ENCODE measurements at places on chromosomes 4 and X.

- DNase-seq = peak; percentile 61
Measured at GRCh38 chrX:53280331-53281320, 758 bp downstream of the IQSEC2 start.

GRCh38 chr4:176298664-176299063 lies 21.1 kb upstream of the SPCS3 start:
- DNase-seq = no peak

DNA sequence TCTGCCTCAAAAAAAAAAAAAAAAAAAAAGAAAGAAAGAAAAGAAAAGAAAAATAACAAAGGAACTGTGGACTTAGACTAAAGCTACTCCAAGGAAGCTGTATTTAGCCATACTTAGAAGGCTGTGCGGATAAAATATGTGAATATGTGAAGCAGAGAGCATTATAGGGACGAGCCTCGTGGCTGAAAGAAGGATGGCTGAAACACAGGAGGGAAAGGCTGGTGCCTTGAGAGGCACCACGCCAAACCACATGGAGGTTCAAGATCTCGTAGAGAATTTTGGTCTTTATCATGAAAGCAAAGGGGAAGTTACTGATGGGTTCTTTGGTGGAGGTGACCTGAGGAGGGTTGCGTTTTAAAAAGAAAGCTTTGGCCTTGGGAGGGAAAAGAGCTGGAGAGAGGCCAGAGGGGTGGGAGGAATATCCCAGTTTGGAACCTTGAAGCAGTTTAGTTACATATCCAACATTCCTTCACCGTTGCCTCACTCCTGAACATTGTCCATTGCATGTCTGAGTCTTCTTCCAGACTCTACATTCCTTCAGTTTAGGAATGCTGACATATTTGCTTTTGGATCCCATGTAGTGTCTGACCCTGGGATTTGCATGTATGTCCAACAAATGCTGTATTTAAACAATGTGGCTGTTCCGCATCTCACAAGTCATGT lies 82.5 kb downstream of the CPE start:
- DNase-seq = peak; percentile 74

DNA sequence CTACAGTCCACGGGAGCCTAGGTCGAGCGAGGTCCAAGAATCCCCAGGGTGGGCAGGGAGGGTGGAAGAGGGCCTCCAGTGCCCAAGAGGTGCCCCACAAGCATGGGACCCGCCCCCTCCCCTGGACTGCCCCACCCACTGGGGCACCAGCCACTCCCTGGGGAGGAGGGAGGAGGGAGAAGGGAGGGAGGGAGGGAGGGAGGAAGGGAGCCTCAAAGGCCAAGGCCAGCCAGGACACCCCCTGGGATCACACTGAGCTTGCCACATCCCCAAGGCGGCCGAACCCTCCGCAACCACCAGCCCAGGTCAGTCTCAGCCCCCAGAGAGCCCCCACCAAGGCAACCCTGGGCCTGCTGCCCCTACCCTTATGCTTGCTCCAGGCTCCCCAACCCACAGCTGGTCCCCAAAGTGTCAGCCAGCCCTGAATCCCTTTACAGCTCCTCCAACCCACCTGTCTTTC lies at the start of gene GATA1:
TSS of gene GATA1 (plus strand) at position 250 of the 460 bp plus-strand sequence. CDS start 4,520 bp downstream, outside the sequence.
- no peak for DNase-seq

DNA sequence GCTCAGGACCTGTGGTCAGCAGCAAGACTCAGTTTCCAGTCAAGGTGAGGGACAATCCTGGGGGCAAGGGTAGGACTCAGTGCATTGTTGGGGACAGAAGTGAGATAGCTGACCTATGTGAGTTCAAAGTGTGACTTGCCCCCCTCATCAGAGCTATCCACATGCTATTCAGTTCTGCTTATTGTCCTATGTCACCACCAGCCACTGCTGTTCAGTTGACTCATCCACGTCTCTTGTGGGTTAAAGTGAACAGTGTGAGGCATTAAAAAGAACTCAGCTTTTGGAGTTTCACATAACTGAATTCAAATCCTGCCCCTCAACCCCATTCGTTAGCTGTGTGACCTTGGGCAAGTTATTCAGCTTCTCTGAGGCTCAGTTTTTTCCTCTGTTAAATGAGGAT lies 4.4 kb upstream of the APLN start:
- no peak for DNase-seq

- no peak for DNase-seq
Measured at GRCh38 chr4:2458546-2459491, 10.1 kb upstream of the RNF4 start.

GRCh38 chr4:123673971-123674370 lies 277.4 kb downstream of the SPRY1 start:
- no peak for DNase-seq

DNA sequence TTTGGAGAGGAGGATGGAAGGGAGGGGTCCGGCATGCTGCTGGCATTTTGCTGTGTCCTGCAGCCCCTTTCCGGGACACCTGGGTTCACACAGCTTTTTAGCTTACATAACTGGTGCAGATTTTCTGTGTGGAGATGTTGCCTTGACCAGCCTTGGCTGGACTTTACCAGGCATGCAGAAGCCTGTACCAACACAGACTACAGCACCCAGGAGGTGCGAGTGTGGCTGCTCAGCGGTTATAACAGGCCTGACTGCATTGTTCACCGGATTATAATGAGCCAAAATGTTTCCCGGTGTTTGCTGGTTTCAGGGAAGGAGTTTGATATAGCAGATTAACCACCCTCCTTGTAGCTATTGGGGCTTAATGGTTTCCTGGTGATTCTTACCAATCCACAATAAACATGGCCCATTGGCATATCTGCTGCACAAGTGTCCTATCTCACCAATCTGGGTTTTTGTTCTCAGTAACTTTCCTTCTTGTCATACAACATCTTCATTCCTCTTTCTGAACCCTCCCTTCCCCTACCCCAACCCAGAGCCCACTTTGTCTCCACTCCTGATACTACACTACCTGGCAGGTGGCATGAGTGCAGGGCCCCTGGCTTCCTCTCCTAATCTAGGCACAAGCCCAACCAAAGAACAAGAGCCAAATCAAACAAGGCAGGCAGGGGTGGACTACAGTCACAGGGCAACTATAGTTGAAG lies 3.9 kb downstream of the RPL10 start:
- no peak for DNase-seq

DNA sequence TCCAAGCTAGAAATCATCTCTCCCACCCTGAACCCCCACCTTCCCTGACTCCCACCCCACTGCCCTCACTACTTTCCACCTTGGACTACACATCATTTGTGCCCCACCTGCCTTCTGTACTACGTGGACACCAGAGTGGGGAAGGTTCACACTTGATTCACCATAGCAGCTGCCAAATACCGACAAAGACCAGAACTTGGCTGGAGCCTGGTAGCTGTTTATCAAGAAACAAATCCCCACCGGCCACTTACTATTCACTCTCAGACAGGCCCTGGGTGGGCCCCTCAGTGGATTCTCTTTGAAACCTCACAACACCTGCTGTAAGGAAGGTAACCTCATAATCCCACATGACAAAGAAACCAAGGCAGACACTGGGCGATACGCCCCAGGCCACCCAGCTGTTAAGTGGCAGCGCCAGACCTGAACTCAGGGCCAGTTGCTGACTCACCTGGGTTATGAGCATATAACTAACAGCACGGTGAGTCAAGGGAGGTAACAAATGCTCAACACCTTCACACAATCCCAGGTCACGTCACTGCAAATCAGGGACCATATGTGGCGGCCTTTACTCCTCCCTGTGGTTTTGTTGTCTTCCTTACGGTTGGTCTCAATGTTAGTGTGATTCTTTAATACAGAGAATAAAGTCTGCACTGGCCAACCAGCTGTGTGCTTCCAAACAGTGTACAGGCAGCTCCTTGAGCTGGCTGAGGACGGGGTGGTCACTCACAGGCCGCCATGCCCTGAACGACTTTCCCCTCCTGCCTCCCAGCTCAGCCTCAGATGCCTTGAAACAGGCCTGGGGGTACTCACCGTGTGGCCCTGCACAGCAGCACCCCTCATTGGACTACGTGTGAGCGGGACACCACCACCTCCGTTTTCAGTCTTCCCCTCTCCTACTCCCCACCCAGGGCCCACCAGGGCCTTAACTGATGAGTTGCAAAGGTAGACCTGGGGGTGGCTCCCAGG lies 7.5 kb downstream of the WDR1 start:
- peak; percentile 59 for DNase-seq

GRCh38 chrX:41604766-41605543 lies 83.8 kb upstream of the GPR34 start:
- DNase-seq = peak; percentile 16

- no peak for DNase-seq
Measured at GRCh38 chrX:11010476-11010875, 100.7 kb upstream of the HCCS start.

- no peak for DNase-seq
Measured at GRCh38 chrX:149508467-149508866, 3.4 kb upstream of the IDS start.

- DNase-seq = peak; percentile 65
Measured at GRCh38 chr4:20249333-20249732, 2.4 kb upstream of the SLIT2 start.

DNA sequence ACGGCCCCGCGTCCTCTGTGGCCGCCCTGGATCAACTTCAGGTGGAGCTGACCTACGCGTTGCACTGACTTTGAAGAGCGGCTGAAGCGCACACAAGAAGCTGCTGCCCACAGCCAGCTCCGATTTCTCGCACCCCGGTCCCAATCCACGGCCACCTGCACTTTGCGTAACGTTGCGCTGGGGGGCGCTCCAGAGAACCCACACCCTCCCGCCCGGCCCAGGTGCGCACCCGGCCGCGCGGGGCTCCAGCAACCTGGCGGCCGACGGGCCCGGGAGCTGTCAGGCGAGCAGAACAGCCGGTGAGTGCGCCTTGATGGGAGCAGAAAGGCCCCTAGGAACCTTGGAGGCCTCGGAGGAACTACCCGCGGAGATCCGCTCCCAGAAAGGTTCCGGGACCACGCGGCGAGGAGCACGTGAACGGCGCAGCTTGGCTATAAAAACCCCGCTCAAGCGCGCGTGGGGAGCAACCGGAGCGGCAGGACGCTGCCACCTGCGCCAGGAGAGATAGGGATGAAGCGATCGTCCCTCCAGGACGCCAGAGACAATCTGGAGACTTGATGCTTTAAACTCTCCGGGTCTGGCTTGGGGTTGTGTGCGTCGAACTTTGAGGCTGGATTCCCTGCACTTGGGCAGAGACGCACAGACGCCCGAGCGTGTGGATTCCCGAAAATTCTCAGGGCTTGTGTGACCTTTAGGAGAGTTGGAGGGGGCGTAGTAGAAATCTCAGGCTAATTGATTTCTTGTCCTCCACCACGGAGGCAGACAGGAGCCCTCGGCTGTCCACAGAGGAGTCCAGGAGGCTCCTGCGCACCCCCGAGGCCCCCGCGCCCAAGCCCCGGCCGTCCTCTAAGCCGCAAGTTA lies 591 bp upstream of the NWD2 start:
- DNase-seq = no peak

- peak; percentile 37 for DNase-seq
Measured at GRCh38 chr4:173189117-173189693, 20.6 kb downstream of the GALNT7 start.

- peak; percentile 26 for DNase-seq
Measured at GRCh38 chr4:22129454-22130029, 181.0 kb upstream of the KCNIP4 start.

DNA sequence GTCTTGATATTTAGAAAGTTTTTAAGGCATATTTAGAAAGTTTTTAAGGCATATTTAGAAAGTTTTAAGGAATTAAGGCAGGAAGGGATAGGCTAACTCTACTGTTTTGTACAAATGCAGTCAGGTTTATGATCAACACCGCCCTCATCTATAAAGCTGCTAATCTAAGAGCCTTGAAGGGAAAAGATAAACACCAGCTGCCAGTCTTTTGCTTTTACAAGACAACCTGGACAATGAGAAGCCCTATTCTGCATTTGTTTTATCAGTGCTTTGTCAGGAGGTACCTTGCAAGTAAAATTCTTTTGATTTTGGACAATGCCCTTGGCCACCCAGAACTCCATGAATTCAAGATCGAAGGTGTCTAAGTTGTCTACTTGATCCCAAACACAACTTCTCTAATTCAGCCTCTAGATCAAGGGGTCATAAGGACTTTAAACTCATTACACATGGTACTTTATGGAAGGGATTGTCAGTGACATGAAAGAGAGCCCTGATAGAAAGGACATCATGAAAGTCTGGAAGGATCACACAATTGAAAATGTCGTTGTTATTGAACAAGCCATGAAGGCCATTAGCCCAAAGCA lies 39.8 kb downstream of the IL15 start:
- no peak for DNase-seq

- no peak for DNase-seq
Measured at GRCh38 chr4:5976431-5976830, 41.8 kb downstream of the C4orf50 start.

- DNase-seq = no peak
Measured at GRCh38 chr4:128502818-128503527, 215.4 kb upstream of the PGRMC2 start.

DNA sequence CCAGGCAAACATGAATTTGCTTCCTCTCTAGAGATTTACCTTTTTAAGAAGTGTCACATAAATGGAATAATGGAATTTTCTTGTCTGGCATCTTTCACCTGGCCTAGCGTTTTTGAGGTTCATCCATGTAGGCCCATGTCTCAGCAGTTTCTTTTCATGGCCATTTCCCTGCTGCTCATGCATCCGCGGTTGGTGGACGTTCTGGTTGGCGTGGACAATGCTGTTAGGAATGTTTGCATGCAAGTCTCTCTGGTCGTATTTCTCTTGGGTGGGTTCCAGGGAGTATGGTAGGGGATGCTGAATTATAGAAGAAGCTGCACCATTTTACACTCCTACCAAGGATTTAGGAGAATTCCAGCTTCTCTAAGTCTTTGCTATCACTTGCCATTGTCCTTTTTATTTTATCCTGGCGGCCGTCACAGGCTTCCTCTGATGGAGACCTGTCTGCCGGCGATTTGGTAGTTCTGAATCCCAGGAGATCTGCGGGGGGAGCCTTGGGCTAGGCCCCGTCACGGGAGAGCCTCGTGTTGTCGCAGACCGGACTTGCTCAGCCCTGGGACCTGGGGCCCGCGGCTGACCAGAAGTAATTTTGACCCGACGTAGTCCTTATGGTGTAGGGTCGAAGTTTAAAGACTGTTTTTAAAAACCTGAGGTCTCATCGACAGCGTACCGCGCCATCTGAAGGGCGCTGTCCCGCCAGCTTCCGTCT lies 56.9 kb upstream of the TADA2B start:
- DNase-seq = peak; percentile 84

DNA sequence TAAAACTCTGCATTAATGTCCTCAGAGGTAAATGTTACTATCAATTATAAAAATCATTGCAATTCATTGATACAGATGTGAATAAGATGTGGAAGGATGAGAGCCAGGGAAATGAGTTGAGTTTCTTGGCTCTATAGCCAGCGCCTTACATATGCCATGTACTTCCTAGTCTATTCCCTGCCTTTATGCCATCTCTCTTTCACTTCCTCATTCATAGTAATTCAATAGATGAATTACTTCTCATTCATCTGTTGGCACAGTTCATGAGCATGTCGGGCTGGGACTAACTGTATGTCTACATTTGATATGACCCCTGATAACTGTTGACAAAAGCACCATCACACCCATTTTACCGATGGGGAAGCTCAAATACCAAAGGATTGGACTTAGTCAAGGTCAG lies 55.7 kb downstream of the LNX1 start:
- DNase-seq = no peak

GRCh38 chrX:18931972-18932371 lies 51.9 kb downstream of the PHKA2 start:
- DNase-seq = peak; percentile 33

- peak; percentile 57 for DNase-seq
Measured at GRCh38 chrX:39157796-39158195, 356.5 kb downstream of the MID1IP1 start.

GRCh38 chr4:173371292-173372192 lies 788 bp downstream of the SAP30 start:
- peak; percentile 86 for DNase-seq

Data from astrocyte of the hippocampus (primary cell).